Stimulated activated naive CD4-positive, alpha-beta T cell treated with Interleukin-2 at 50 U/mL for 16 hours (primary cell): ENCODE measurements at places on chromosomes 4 and X.

GRCh38 chr4:54607521-54607920 lies 50.2 kb upstream of the KIT start:
- DNase-seq: no peak

DNA sequence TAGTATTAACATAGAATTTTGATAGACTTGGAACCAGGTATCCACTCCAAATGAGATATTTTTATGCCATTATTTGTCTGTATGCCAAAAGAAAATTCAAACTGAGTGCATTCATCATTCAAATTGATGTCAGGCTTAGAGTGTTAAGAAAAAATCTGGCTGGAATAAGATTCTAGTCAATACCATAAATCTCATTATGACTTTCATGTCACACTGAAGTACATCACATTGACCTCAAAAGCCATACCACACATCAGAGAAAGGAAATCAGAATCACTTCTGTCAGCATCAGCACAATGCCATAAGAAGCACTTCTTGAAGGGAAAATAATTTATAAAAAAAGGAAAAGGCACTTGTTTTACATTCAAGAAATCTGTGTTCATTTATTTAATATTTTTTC lies 119.0 kb upstream of the BMP3 start:
- DNase-seq: no peak

DNA sequence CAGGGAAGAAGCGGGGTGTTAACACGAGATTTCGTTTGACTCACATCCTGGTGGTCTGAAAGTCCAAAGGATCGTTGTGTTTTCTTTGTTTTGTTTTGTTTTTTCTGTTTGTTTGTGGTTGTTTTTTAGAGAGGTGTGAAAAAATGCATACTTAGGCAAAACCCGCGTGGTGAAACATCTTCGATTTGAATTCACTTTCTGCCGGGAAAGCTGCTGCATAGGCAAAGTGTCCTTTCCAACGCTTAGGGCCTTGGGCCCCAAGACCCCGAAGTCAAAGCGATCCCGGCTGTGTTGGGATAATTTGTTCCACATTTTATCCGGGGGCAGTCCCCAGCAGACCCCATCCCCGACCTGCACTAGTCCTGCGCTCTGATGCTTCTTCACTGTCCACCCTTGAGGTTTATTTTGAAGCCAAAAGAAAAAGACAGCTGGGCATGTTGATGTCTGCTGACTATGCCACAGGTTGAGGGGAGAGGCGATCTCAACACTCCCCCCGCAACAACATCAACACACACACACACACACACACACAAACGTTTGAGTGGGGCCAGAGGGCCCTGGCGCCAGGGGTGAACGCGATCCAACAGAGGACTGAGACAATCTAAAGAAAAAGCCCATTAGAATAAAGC lies 2.0 kb downstream of the MSX1 start:
- no peak for DNase-seq

DNA sequence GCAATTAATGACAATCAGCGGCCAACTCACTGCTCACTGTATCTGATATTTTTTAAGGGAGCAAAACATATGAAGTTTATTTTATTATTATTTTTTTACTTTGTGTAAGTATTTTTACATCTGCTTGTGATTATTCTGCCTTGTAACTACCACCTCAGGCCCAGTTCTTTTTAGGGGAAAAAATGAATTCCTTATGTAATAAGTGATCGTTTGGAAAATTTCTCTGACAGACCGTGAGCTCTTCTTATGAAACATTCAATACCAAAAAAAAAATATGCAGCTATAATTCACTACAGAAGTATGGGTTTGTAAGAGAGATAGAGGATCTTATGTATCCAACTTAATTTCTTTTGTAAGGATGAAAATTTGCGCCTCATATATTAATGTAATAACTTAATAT lies 33.5 kb upstream of the STOX2 start:
- DNase-seq: no peak

DNA sequence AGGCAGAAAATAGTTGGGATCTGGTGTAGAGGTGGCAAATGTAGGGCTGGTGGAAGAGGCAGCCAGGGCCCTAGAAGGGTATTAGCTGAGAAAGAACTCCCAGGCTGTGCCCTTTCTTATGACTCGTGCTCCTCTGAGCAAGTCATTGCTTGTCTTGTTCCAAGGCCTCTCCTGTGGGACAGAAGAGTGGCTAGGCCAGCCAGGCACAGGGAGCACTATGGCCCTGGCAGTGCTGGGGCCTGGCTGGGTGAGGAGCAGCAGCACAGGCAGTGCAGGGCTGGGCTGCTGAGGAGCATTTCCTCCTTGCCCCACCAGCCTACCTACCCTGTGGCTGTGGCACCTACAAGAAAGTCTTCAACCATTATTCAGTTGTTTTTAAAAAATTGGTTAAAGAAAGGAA lies 298.5 kb upstream of the NR3C2 start:
- no peak for DNase-seq

DNA sequence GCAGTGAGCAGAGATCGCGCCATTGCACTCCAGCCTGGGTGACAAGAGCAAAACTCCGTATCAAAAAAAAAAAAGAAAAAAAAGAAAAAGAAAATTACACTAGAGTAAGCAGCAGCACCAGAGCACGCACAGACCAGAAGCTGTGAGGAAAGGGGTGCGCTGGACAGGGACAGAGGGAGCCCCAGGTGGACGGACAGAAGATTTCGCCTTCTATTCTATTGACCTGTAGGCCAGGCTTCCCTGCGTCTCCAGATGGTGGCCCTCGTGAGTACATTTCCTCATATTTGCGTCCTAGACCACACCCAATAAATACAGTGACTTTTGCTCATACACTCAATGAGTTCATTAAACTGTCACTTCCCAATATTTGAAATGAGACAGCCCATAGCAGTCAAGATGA lies 19.1 kb downstream of the MTNR1A start:
- no peak for DNase-seq

DNA sequence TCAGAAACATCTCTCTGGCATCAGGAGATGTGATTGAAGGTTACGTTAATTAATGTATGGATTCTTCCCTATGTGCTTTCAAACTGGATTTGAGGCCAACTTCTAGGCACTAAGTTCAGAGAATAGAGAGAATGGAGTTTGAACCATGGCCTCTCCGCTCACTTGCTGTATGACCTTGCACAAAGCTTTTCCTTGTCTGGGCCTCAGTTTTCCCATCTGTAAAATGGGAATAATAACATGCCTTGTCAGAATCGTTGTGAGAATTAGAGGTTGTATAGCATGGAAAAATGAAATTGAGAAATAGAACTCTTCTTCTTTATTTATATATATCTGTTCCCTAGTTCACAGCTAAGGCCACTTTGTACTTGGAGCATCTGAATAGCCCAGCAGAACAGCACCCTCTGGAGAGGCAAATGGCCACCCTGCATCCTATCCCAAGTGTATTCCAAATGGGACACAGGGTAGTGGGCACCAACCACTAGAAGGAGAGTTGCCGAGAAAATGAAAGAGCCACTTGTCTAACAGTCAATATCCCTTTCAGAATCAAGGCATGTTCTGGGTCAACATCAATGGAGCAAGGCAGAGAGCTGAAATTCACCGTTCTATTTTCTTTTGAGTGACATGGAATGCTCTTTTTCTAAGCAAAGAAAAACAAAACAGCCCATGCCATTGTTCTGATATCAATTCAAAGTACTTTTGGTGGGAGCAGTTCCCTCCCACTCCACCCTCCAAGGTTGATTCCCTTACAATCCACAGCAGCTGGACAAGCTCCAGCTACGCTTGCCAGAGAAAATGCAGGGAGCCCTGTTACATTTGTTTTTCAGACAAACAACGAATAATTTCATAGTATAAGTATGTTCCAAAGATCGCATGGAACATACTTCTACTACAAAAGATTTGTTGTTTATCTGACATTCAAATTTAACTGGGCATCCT lies 23.3 kb upstream of the MTM1 start:
- no peak for DNase-seq

DNA sequence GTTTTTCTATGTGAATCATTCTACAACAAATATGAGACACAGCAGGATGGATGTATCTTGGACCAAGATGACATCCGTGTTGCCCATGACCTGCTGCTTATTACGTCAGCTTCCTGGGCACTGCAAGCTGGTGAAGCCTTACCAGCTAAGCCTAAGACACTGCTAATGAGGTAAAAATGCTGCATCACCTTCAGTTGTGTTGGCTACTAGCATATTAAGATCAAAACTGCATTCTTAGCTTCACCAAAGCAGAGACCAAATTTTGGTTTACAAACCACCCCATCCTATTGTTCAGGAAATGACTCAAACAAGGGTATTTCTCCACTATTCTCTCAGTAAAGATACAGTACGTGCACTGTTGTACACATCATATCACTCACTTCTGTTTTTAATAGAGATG lies 50.3 kb downstream of the MAML3 start:
- DNase-seq: peak; percentile 49

DNA sequence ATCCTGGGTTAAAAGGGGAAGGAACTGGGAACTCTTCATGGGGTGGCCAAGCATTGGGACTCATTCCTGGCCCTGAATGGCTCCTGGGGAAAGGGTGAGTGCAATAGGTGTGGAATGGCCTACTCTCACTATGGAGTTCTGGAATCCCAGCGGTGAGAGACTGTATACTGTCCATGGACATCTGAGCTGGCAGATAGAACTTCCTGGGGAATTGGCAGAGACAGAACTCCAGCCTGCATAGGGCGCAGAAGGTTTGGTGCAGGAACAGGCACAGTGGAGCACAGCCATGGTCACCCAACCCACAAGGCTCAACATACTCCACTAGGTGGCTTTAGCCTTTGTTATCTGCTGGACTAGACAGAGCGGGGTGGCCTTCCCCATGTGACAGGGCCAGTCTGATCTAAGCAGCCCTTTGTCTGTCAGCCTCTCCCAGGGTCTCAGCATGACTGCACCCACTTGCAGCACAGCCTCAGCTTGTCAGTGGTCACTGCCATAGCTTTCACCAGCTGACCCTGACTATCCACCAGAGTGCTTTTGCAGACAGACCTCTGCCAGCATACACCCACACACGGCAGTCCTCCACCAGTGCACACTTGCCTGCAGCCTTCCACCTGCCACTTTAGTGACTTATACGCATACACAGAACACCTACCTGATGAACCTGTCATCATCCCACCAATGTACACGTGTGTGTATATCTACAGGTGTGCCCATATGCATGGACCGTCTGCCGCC lies 48.4 kb downstream of the TECRL start:
- no peak for DNase-seq

DNA sequence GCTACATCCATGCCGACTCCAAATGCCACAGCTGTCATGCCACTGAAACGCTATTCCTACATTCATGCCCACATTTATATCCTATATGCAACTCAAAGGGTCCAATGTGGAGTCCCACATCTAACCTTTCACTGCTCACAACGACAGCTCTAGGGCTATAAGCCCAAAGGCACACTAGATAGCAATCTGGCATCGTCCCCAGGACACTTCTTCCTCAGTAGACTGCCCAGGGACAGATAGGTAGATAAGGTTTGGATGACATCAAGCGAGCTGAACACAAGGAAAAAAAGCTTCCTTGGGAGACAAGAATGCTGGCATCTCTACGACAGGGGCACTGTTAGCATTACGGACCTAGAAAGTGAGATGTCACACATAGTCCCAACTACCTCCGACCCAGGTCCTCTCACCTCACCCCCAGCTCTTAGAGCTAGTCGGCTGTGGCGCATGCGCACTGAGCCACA lies 685 bp downstream of the RAB9B start:
- no peak for DNase-seq

- no peak for DNase-seq
Measured at GRCh38 chr4:139243448-139244365, 36.3 kb downstream of the MGARP start.

- DNase-seq: no peak
Measured at GRCh38 chr4:6529021-6529420, 46.0 kb upstream of the MAN2B2 start.

GRCh38 chr4:26412381-26413372 lies 77.6 kb downstream of the CCKAR start:
- no peak for DNase-seq

- no peak for DNase-seq
Measured at GRCh38 chr4:42216664-42217063, 64.2 kb upstream of the BEND4 start.

- DNase-seq: no peak
Measured at GRCh38 chrX:113136836-113137235, 296.2 kb upstream of the AMOT start.

DNA sequence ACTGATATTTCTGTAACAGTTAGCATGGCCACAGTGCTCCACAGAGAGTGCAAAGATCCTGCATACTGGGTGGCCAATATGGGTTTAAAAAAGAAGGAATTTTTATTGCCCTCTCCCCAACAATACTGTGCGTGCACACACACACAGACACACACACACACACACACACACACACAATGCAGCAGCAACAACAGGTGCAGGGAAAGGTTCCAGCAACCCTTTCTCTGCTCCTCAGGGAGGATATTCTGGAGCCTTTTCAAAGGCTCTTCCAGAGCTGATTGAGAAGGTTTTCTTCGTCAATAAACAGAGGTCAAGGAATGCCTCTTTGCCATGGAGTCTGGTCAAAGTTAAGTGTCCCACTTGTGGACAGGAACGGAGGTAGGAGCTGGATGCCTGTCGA lies 84.8 kb upstream of the ZFP42 start:
- DNase-seq: no peak

GRCh38 chr4:36004204-36004851 lies 240.0 kb downstream of the ARAP2 start:
- no peak for DNase-seq

DNA sequence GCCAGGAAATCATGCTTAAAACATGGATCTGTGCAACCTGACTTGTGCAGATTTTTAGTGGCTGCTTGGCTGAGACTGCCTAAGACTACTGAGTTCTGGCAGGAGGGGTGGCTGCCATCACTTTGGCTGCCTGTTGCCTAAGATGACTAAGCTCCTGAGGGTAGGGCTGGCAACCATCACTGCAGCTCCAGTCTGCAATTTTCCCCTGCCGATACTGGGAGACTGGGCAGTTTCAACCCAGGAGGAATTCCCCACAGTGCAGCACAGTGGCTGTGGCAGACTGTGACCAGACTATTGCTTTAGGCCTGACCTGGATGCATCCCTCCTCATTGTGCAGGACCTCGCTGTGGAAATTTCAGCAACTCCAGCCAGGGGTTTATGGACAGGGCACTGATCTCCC lies 544.9 kb downstream of the ANKRD50 start:
- no peak for DNase-seq

DNA sequence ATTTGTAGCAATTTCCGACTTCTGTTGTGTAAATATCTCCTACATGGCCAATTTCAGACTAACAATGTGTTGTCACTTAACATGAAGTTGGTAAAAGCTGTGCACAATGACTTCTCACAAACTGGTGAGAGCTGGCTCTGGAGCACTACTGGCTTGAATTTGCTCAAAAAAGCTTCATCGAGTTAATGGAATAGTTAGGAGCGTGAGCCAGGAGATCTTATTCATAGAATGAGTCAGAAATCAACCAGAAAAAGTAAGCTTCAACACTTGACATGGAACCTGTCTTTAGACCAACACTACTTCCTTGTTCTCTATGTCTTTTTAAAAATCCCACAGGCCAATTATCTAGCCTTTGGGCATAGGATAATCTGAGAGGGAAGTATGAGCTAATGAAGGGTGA lies 7.9 kb upstream of the CHRDL1 start:
- DNase-seq: no peak

GRCh38 chrX:116493271-116493670 lies 30.5 kb upstream of the CT83 start:
- DNase-seq: no peak
